ENCODE measurements at places on chromosomes 11 and 22.
A peak's percentile ranks its signal among the peaks of the same experiment; 100 is the strongest.

GRCh38 chr11:115360186-115360824, 143.9 kb downstream of the CADM1 start:
- DNase-seq: no peak

GRCh38 chr22:46046299-46046685, 69.3 kb upstream of the WNT7B start:
- no peak for DNase-seq

DNA sequence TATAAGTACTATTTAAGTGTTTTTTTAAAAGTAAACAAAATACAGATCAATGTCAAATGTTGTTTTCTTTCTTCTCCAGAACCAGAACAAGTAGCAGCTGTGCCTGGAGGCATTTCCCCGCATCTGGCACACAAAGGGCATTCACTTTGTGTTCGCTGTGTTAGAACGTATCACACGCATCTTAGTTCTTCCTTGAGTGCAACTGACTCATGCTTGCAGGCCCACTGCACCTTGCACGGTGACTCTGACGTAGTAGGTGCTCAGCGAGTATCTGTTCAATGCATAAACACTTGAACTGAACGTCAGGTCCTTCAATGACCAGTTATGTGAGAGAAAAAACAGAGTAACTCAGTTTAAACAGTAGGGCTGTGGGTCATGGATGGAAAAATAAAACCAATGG, 3.5 kb downstream of the IFT27 start:
- no peak for DNase-seq

GRCh38 chr11:35148163-35148837, 9.3 kb downstream of the CD44 start:
- DNase-seq: no peak

DNA sequence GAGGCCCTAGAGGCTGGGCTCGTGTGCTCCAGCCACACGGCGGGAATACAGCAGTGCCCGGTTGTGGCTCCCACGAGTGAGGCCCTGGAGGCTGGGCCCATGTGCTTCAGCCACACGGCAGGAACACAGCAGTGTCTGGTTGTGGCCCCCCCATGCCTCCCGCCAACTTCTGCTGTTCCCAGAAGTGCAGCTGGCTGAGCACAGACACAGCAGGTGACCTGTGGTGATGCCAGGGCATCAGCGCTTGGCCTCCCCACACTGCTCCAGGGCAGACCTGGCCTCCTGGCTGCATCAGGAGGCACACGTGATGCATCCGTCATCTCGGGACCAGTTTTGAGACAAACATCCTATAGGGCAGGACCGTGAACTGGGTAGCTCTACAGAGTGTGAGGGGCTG, 110.3 kb downstream of the KCNQ1OT1 start:
- no peak for DNase-seq

- no peak for DNase-seq
These were observed 65.5 kb downstream of the KIAA1671 start for GRCh38 chr22:25018009-25018408.

GRCh38 chr22:29481265-29482000, 1.4 kb downstream of the NEFH start:
- DNase-seq: no peak

GRCh38 chr11:129766898-129767604, 48.6 kb upstream of the TMEM45B start:
- peak; percentile 66 for DNase-seq

DNA sequence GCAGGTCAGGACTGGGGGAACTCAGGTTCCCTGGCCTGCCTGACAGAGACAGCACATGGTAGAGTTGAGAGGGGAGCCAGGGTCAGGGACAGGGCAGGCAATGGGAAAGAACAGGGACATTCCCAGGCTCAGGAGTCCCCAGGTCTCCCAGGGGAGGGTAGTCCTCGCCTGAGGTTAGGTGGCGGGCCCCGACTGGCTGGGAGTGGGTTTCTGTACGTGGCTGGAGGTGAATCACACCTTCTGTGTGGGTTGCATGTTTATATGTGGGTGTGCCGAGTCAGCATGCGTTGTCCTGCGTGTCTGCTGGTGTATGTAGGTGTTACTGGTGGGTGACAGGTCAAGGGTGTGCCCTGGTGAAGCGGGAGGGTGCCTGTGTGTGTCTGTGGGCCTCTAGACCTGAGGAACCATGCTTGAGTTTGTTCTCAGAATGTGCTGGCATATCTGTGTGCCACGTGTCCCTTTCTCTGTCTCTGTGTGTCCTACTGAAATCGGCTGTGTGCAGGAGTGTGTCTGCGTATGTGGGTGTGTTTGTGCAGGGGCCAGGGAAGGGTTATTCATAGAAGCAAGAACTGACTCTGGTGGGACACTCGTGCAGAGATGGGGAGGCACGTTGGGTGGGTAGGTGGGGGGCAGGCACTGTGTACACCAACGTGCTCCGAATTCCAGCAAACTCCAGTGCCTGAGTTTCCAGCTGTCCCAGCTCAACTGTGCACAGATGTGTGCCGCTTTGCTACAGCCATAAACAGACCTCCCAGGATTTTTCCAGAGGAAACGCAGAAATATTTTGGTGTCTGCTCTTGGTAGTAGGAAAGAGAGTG, 23.8 kb upstream of the OAF start:
- DNase-seq: no peak

GRCh38 chr11:69559181-69559580, 77.7 kb downstream of the LINC01488 start:
- DNase-seq: no peak

GRCh38 chr11:73116636-73117035, 25.5 kb downstream of the FCHSD2 start:
- no peak for DNase-seq

GRCh38 chr11:71463331-71464211, 10.6 kb downstream of the NADSYN1 start:
- DNase-seq: no peak

DNA sequence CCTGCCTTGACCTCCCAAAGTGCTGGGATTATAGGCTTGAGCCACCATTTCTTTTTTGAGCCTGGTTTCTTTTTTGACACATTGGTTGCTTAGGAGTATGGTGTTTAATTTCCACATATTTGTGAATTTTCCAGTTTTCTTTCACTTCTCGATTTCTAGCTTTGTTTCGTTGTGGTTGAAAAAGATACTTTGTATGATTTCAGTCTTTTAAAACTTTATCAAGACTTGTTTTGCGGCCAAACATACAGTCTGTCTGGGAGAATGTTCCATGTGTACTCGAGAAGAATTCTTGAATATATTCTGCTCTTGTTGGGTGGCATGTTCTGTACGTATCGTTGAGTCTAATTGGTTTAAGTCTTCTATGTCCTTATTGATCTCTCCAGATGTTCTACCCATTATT, 20.8 kb downstream of the SHANK3 start:
- DNase-seq: no peak

DNA sequence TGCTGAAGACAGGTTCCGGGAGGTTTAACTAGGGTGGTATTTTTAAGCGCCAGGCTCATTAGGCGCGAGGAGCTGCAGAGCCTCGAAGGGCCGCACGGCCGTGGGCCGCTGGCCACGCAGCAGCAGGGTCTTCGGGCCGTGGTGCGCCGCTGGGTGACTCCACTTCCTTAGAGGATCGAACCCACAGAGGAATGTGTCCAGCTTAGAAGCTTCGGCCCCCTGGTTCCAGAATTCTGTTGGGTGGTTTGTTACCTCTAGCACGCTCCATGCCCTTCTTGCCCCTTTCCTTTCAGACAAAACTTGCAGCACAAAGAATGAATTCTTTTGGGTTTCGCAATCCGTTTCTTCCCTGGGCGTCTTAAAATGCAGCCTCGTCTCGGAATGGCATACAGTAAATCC, 773 bp upstream of the PATL1 start:
- no peak for DNase-seq

- peak; percentile 23 for DNase-seq
These were observed 2.3 kb downstream of the SHANK3 start for GRCh38 chr22:50674606-50675552.

DNA sequence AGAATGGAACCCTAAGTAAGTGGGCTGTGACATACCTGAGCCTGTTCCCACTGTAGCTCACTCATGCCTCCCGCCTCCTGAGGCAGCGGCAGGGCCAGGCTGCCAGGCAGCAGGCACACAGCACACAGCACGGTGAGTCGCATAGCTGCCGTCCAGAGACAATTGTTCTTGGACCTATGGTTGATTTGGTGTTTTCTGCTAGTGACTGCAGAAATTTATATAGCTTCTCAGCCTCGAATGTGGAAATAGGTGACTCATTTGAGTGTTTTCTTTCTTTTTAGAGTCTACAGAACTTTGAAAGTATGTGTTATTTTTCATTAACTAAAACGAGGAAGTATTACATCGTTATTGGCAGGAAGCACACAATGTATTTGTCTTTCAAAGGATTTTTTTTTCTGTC, at the start of gene MMP7:
TSS of gene MMP7 (minus strand) at position 190 of the 400 bp plus-strand sequence. CDS start at position 143, 47 bp downstream.
- peak; percentile 17 for DNase-seq

DNA sequence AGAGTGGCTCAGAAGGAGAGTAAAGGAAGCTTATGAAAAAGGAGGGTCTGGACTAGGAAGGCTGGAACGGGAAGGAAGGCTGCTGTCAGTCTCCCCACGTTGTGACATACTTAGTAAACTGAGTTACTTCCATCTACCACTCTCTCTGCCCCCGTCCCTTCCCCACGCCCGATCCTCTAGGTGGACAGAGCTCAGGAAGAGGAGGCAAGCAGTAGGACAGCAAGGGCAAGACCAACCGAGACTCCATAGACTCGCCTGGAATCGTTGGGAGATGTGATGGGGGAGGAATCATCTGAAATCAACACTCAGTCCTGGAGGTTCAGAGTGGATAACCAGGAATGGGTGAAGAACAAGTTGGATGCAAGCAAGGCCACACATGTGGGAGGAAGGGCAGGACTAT, 240.7 kb downstream of the BUD13 start:
- DNase-seq: no peak

GRCh38 chr11:123365955-123366354, 64.1 kb upstream of the GRAMD1B start:
- DNase-seq: no peak

- DNase-seq: no peak
These were observed 183.9 kb downstream of the CTTN start for GRCh38 chr11:70581991-70582885.

GRCh38 chr11:21785351-21785750, 407.5 kb upstream of the ANO5 start:
- DNase-seq: peak; percentile 25
